Hematopoietic multipotent progenitor cell treated with erythropoietin and hydrocortisone succinate and interleukin-3 and kit ligand, for 15 days (in vitro differentiated cells): ENCODE measurements at places on chromosomes 7 and 10.

DNA sequence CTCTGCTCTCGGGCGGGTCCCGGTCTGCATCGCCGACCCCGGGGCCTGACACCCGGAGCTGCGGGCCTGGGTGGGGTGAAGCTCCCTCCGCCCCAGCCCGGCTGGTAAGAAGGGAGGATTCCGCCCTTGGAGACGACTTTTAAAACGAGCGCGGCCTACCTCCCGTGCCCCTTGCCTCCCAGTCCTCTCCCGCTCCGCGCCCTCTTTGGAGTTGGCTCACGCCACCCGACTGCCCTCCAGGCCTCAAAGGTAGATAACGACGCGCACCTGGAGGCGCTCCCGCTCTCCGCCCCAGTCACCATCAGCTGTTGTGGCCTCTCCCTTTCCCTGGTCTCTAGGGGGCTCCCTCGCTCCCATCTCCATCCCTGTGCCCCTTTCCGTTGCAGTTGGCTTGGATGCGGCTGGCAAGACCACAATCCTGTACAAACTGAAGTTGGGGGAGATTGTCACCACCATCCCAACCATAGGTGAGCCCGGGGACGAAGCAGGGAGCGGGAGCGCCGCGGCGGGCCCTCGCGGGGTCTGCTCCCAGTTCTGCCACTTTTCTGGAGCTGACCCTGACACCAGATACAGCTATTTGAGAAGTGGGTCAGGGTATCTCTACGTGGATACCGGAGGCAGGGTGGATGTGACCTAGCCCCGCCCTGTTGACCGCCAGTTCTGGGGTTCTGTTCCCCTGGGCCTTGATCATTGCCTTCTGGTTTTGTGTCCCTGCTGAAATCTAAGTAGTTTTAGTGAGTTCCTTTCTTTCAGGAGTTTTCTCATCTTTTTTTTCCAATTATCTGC is 679 bp downstream of the ARF5 start:
- DNase-seq, result peak; percentile 48

DNA sequence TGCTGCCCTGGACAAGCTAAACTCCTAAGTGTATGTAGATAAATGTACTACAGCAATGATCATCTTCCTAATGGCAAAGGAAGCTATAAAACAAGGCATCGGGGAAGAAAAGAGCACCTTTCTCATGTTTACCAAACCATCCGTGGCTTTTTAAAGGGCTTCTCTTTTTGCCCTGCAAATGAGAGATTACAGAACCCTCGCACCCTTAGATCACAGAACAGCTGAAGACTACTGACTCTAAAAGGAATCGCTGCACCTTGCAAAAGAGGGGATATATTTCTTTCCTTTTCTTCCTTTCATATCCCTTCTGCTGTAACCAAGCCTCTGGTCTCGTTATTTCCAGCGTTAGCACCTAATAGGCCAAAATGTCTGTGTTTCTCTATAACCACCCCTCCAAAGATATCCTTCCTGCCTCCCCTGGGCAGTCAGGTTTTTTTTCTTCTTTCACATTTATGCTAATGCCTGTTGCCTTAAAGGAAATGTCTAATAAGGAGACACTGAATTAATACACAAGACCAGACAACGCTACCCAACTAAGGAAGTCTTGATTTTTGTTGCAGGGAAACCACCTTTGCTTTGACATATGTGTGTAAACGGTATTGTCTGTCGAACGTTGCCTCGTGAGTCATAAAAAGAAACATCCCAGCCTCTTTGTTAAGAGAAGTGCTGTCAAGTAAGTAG is 10.5 kb downstream of the ST8SIA6 start:
- no peak for DNase-seq

DNA sequence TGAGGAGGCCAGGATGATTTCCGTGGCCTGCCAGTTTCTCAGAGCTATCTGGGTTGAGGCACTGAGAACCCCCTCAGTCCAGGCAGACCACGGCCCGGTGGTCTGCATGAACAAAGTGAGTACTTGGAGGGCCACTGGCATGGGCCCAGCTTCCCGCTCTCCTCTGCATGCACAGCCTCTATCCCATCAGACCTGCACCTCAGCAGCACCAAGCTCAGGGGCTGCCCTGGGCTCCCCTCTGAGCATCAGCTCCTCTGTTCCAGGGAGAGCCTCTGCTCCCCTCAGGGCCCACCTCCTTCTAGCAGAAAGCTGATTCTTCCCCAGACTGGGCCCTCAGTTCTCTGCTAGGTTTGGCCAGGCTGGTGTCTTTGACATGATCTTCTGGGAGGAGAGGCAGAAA is 469.9 kb downstream of the DNAJB6 start:
- no peak for DNase-seq

- DNase-seq, result no peak
Measured at GRCh38 chr10:101014966-101015581, 15.5 kb downstream of the LZTS2 start.

DNA sequence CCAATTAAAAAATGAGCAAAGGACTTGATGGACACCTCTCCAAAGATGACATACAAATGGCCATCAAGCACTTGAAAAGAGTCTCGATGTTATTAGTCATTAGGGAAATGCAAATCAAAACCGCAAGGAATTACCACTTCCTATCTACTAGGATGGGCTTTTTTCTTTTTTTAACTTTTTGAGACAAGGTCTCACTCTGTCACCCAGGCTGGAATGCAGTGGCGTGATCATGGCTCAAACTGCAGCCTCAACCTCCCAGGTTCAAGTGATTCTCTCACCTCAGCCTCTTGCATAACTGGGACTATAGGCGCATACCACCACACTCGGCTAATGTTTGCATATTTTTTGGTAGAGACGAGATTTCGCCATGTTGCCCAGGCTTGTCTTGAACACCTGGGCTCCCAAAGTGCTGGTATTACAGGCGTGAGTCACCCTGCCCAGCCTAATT is 13.6 kb downstream of the NKX1-2 start:
- no peak for DNase-seq

DNA sequence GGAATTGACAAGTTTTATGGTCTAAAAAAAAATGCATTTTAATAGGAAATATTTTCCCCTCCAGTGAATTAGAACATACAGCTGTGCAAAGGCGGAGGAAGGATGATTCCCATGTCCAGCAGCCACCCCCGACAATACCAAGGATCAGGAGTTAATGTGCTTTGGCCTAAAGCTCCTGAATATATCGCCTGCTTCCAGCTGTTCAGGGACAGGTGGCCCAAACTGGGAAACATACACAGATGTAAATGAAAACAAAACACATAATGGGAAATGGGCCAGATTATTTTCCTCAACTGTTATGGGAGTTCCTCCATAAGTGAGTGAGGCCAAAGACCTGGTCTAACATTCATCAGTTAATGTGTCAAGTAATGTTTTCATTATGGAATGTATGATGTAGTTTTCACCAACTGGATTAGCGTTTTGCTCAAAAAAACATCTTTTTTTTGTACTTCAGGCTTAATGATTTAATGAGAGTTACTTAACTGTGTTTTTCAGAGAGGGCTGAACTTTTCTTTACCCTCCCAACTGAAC is 55.1 kb upstream of the LAMB1 start:
- DNase-seq, result no peak

DNA sequence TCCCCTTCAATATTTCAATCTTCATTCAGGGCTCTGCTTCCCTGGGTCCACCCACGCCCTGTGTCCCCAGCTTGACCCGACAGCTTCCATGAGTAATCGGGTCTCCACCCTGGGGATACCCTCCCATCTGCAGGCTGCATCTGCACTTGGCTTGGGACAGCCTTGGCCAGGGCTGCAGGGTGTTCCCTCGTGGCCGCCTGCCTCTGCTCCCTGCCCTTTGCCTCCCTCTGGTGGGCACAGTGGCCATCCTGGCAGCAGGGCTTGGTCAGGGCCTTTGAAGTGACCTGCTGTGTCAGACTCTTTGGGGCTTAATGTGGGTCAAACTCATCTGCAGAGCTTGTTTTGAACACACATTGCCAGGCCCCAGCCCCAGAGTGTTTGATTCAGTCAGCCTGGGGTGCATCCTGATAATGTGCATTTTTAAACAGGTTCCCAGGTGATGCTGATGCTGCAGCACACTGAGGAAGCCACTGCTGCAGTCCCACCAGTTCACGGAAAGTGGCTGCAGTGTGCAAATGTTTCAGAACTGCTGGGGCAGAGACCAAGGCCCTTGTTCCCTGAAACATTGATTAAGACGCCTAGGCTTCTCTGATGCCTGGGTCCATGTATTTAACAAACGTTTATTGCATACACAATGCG is 80.7 kb upstream of the SEC61G start:
- DNase-seq, result peak; percentile 18

DNA sequence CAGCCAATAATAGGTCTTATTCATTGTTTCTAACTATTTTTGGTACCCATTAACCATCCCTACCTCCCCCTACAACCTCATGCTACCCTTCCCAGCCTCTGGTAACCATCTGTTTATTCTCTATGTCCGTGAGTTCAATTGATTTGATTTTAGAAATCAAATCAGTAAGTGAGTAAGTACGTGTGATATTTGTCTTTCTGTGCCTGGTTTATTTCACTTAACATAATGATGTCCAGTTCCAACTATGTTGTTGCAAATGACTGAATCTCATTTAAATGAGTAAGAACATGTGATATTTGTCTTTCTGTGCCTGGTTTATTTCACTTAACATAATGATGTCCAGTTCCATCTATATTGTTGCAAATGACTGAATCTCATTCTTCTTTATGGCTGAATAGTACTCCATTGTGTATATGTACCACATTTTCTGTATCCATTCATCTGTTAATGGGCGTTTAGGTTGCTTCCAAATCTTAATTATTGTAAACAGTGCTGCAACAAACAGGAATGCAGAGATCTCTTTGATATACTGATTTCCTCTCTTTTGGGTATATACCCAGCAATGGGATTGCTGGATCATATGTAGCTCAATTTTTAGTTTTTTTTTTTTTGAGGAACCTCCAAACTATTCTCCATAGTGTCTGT is 49.7 kb upstream of the BICC1 start:
- DNase-seq, result no peak

DNA sequence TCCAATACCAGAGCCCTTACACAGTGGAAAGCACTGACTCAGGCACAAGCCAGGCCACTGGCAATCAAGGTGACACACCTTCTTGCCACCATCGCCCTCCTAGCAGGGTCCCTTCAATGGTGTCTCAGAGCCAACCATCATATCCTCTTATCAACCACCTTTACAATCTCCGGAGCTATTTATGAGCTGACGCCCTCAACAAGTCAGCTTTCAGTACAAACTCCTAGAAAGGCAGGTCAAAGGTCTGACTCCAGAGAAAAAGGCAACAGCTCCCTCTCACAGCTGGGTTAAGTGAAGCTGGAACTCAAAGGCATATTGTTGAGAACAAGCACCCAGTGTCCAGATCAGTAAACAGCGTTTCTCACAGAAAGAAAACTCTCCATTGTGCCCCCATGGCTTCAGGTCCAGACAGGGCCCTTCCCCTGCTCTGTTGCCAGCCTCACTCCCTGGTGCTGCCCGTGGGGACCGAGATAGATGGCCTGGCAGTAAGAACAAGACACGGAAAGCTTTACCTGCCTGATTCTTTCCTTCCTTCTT is 2.4 kb downstream of the ZNF3 start:
- no peak for DNase-seq

DNA sequence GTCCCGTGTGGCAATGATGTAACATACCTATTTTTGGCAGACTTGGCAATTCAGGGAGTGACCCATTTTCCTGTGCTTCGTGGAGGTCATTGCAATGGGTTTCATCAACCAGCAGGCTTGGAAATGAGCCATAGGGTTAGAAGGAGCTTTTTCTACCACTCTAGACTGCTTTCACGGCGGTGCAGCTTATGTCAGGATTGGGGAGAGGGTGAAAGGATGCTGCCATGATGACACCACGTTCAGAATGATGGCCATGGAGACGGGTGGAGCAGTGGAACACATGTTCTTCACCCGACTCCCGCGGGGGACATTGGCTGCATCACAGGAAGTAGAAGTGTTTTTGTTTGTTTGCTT is 220.2 kb downstream of the EMX2 start:
- DNase-seq, result no peak

GRCh38 chr7:111098926-111099250 is 8.0 kb downstream of the LRRN3 start:
- no peak for DNase-seq

DNA sequence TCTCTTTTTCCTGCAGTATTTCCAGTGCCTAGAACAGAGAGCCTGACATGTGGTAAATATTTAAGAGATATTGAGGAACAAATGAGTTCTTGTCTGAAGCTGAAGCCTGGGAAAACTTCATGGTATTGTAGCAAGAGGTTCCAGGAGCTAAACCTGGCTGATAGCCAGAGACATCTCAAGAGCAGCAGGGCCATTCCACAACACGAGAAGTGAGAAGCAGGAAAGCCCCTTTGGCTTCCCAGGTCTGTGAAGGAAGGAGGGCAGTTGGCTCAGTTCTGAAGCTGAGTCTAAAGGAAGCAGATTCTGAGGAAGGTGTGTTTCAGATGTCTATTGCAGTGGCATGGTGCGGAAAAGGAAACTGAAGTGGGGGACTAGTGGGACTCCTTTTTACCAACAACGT is 63.8 kb upstream of the FAM204A start:
- DNase-seq, result no peak

- DNase-seq, result no peak
Measured at GRCh38 chr7:150620617-150621371, 11.4 kb downstream of the GIMAP6 start.

GRCh38 chr7:108314551-108314950 is 141.7 kb downstream of the NRCAM start:
- DNase-seq, result no peak

DNA sequence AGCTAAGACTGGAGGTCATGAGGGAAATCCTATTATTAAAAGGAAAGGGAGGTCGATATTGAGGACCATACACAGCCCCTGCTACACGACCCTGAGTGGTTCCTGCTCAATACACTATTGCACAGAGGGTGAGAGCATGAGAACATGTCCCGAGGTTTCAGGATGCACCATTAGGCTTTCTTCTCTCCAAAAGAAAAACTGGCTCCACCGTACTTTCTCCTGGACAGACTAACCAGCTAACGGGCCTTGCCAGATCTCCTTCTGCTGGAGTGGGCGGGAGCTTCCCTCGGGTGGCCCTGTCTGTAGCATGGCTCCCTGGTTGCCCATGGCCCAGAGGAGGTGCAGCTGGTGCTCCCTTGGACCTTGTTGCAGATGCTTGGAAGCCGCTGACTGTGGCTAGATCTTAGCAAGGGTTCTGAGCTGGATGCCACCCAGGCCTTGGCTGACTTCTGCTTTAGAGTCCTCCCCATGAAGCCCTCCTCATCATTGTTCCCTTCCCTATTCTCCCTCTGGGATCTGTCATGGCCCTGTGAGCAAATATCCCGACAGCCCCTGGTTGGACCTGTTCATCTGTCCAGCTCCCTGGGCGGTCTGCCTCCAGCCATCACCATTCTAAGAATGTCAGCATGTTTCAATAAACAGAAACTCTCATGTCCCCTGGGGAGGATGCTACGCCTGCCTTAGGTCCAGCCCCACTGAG is 52.9 kb upstream of the SHH start:
- no peak for DNase-seq

GRCh38 chr10:128530301-128530700 is 404.1 kb upstream of the MKI67 start:
- no peak for DNase-seq

- DNase-seq, result no peak
Measured at GRCh38 chr7:108484137-108484536, 27.9 kb upstream of the NRCAM start.

GRCh38 chr10:106504536-106504935 is 660.0 kb downstream of the SORCS1 start:
- no peak for DNase-seq

- DNase-seq, result no peak
Measured at GRCh38 chr7:108581655-108582491, 12.2 kb downstream of the DNAJB9 start.
